ENCODE measurements at places on chromosomes 3 and 15.
A peak's percentile ranks its signal among the peaks of the same experiment; 100 is the strongest.

DNA sequence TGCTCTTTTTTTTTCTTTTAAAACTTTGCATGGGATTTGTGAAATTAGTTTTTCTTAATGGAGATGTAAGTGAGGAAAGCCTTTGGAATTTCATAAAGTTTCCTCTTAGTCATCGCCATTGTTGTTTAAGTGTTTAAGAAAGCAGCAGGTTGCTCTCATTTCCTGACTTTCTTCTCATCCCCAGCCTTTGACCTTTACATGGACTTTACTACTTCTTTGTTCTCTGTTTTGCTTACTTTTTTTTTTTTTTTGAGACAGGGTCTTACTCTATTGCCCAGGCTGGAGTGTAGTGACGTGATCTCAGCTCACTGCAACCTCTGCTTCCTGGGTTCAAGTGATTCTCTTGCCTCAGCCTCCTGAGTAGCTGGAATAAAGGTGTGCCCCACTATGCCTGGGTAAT is 38.6 kb downstream of the FBXL2 start:
- DNase-seq: no peak

DNA sequence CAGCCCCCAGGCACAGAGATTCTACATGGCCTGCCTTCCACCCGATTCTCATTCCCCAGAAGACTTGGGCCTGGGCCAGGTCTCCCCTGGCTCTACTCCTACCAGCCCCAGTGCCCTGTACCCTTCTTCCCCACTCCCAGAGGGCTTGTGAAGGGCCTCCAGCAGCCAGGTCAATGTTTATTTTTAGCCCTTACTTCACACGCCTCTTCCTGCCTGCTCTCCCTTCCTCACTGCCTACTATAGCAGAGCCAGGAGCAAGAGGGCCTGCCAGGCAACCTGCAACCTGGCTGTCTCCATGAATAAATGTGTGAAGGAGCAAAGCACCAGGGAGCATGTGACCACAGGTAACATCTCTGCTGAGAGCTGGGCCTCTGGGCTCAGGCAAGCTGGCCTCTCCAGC is 26.4 kb upstream of the APEH start:
- no peak for DNase-seq

GRCh38 chr15:81163961-81164800 is 30.1 kb downstream of the CFAP161 start:
- DNase-seq: no peak

DNA sequence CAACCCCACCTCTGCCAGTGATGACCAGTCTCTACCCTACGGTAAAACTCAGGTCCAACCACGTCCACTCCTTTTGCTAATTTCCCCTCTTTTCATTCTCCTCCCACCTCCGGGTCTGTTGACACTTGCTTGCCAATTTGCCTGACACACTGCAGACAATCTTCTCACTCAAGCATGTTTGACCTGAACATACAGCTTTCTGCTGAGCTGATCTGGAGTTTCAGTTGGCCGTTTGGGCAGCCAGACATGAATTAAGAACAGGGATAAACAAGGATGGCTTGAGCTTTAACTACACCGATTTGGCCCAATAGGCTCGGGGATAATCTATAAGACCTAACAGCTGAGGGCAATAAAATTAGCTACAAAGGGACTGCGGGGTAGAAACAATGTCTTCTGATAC is 758.6 kb upstream of the CFAP20DC start:
- no peak for DNase-seq

- DNase-seq: no peak
These were observed 226.0 kb downstream of the SNRPN start for GRCh38 chr15:25180606-25181292.

- DNase-seq: peak; percentile 11
These were observed 366.4 kb downstream of the EPHB1 start for GRCh38 chr3:135161425-135161824.

GRCh38 chr3:29436612-29437323 is 155.9 kb downstream of the RBMS3 start:
- DNase-seq: no peak

DNA sequence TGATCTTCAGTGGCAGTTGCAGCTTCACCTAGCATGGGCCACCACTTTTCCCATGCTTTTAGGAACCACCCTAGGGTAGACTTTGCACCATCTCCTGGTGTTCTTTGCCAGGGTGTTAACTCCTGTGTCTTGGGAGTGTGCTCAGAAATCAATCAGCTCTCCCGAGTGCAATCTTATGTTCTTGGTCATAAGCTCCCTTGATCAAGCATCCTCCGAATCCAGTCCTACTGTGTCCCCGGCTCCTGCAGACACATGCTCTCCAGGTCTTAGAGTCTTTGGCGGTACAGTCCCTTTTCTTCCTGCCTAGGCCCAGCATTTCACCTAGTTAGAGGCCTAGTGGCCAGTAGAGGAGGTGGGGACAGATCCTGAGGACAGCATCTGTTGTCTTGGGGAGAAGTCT is 74.7 kb upstream of the SYN2 start:
- no peak for DNase-seq

DNA sequence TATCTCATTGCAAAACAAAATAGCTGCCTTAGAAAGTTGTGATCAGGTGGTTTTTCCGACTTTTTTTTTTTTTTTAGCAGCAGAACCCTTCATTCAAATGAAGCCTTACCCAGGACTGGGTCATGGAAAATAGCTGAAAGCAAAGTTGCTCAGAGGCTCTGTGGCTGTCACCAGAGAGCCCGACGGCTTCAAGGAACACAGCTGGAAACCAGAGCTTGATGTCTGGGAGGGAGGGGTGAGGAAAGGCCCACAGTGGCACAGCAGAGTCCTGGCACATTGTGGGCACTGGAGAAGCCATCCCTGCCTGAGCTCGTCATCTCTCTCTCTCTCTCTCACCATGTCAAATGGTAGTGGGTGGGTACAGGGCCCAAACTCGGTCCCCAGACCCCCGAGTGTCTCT is 77.5 kb downstream of the RPN1 start:
- no peak for DNase-seq

DNA sequence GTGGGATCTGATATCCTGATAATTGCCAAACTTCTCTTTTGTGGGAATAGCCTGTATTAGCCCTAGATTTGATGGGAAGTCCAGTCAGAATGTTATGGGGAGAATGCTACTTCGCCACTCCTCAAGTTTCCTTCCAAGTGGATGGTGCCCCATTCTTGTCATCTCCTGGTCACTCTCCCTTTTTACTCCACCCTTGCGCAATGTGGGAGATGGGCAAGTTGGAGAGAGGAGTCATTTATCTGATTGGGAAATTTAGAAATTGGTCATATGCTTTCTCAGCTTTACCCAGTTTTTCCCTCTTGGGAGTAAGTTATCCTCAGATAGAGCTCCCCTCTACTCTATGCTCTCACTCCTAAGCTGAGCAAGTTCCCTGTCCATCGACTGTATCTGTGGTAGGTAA is 14.4 kb downstream of the FANCD2OS start:
- DNase-seq: no peak

DNA sequence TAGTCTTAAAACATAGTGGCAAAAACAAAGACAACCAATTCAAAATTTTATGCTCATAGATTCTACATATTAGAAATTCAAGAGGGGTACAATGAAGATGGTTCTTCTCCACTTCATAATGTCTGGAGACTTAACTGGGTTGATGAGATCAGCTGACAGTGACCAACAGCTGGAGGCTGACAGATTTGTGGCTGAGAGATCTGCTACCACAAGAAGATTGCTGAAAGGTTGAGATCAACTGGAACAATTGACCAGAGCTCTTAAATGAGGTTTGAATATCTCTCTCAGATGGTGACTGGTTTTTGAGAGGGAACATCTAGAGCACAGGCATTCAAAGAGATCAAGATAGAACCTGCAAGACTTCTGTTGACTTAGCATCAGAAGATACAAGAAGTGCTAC is 254.1 kb upstream of the ARPP21 start:
- no peak for DNase-seq

GRCh38 chr15:62732078-62732477 is 310.5 kb upstream of the TPM1 start:
- no peak for DNase-seq

GRCh38 chr3:48592519-48593087 is 2.5 kb downstream of the COL7A1 start:
- no peak for DNase-seq

GRCh38 chr3:58251631-58252035 is 14.0 kb downstream of the ABHD6 start:
- no peak for DNase-seq

DNA sequence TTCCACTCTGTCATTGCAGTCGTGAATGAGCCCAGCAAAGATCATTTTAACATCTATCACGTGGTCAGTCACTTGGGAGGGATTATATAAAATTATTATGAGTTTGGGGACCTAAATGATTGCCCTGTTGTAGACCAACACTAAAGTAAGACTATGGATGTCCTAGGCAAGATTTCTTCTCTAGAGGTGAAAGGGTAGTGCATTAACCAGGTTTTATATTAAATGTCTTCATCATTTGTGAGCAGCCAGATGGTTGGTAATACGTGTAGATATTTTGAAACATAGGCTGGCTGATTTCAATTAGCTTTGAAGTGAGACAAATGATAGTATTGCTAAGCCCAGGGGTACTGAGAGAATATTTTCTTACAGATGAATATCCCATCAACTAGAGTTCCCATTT is 150.3 kb upstream of the TSPAN3 start:
- no peak for DNase-seq

All from neuronal stem cell (in vitro differentiated cells).